HS-27A (cell line): ENCODE measurements at places on chromosomes 11 and 22.

DNA sequence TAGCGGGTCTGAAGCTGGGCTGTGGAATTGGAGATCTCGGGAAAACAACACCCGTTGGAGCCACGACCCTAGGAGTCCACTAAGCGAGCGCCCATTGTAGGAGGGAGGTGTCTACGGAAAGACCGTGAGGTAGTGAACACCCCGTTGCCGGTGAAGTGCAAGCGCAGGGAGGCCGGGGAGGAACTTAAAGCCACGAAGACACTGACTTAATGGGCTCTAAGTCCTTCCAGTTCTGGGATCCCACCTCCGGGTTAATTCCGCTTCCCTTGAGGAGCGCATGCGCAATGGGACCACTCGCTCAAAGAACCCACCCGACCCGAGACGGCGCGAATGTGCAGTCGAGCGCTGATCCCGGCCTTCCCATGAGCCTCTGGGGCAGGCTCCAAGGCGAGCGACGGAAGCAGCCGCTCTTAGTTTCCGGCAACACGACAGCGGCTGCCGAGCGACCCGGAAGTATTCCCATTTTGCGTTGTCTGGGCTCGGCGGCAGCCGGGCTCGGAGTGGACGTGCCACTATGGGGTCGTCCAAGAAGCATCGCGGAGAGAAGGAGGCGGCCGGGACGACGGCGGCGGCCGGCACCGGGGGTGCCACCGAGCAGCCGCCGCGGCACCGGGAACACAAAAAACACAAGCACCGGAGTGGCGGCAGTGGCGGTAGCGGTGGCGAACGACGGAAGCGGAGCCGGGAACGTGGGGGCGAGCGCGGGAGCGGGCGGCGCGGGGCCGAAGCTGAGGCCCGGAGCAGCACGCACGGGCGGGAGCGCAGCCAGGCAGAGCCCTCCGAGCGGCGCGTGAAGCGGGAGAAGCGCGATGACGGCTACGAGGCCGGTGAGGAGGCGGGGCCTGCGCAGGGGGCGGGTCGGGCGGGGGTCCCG is at the start of gene SART1:
TSS of gene SART1 (plus strand) at position 468 of the 874 bp plus-strand sequence. CDS start at position 515, 47 bp downstream.
- DNase-seq: peak; percentile 96

DNA sequence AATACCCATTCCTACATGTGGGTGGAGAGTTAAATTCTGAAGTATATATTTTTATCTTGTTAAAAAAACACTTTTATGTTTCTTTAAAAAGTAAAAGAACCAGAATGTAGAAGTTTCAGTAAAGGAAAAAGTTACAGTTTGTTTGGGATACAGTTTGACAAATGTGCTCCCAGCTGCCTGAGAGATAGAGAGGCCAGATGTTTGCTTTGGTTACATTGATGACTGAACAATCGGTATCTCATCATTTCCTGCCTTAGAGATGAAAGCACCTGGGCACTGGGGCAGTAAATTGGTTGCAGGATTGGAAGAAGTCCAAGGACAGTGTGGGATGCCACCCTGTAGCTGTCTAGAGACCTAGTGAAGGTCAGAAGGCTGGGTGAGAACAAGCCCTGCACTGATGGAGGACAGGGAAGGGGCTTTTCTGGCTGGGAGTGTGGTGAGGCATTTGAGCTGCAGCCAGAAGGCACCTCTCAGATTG is 16.6 kb downstream of the MED15 start:
- no peak for DNase-seq

GRCh38 chr11:47946682-47947559 is 33.4 kb upstream of the PTPRJ start:
- DNase-seq: peak; percentile 88

- DNase-seq: no peak
Observed at GRCh38 chr11:67584881-67585873, 1.6 kb downstream of the GSTP1 start.

GRCh38 chr22:29117799-29118477 is 45.1 kb downstream of the KREMEN1 start:
- DNase-seq: no peak

DNA sequence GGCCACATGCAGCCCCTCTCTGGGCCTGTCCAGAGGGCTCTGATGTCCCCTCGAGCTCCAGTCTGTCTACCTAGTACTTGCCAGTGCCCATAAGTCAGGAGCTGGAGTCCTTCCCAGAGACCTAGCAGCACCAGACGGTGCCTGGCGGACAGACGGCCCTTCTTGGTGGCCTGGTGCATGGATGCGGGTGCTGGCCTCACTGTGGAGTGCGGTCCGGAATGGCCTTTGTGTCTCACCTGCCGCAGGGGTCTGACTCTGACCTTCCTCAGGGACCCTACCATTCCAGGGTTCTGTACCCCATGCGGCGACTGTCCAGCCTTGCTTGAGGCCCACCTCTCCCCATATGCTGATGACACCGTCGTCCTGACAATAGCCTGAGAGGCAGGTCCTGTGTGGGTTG is 29.4 kb upstream of the SMIM38 start:
- no peak for DNase-seq

DNA sequence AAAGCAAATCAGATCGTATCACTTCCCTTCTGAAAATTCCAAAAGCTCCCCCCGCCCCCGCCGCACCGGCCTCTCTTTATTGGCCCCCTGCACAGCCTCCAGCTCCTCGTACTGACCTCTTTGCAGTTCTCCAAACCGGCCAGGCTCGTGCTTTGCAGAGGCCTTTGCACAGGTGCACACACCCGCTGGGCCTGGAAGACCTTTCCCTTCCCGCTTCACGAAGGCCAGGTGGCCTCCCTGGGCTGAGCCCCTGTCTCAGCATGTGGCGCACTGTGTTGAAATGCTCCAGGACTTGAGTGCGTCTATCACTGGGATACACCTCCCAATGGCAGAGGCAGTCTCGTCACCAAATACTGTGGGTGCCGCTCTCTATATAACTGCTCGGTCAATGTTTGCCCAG is 13.2 kb upstream of the ADA2 start:
- DNase-seq: no peak

GRCh38 chr11:60785806-60786361 is 751 bp downstream of the MS4A10 start:
- no peak for DNase-seq

GRCh38 chr22:30955153-30955552 is 13.4 kb downstream of the MORC2 start:
- DNase-seq: no peak

DNA sequence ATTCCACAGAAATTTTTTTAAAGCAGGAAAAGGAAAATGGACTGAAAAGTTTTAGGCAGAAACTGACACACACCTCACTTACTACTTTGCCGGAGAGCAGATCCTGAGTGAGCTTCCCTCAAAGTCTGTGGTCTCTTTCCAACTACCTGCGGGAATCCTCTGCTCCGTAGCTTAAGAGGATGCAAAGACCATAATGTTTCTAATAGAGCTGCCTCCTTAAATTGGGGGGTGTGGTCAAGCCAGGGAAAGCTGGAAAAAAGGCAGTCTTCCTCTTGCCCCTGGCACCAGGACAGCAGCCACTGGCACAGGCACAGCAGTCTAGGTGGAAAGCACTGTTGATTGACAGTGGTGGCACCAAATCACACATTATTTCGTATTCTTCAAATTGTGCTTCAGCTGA is at the start of gene ETS1:
TSS of gene ETS1 (minus strand) at position 144 of the 400 bp plus-strand sequence. CDS start 14,428 bp downstream, outside the sequence.
- DNase-seq: no peak

DNA sequence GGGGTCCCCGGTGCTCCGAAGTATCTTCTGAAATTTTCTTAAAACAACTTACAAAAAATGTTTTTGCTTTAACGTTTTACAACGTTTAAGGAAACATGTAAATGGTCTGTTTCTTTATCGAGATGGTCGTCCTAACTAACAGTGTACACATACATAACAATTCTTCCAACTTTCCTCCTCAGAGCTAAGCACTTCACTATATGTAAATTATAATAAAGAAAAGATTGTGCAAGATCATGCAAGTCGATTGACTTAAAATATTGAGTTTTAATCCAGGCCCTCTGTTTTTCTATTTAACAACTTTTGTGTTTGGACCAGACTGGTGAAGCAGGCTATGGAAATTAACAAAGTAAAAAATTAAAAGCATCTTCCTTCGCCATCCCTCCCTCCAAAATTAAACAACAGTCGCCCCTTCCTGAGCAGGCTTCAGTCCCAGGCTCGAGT is 4.9 kb downstream of the ALX4 start:
- DNase-seq: no peak

- DNase-seq: no peak
Observed at GRCh38 chr11:103433386-103434072, 324.3 kb downstream of the DYNC2H1 start.
